ENCODE measurements at places on chromosomes 4 and X. TPM values are rescaled to one million over a fixed set of nuclear protein-coding genes. Genes with fewer than 3 reads are reported as not detected.

GRCh38 chr4:105068516-105068915 is 78.2 kb upstream of the TET2 start:
- no peak for DNase-seq

VSIG1 gene
- 0.36 TPM for total RNA-seq

DNA sequence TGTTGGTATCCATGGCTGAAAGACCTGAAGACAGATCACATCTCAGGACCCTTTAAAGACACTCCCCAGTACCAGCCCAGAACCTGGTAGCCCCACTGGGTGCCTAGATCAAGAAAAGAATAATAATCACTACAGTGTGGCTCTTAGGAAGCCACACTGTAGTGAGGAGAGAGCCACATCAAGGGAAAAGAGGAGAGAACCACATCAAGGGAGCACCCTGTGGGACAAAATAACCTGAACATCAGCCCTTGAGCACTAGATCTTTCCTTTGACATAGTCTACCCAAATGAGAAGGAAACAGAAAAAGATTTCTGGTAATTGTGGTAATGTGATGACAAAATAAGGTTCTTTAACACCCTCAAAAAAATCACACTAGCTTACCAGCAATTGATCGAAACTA is 15.3 kb downstream of the RTL3 start:
- DNase-seq, result no peak

- DNase-seq, result peak; percentile 62
Observed at GRCh38 chrX:151694661-151695582, at the start of gene PRRG3. PRRG3 (plus strand) TSS chrX:151695458; CDS start chrX:151698815, 3,357 bp downstream.

DNA sequence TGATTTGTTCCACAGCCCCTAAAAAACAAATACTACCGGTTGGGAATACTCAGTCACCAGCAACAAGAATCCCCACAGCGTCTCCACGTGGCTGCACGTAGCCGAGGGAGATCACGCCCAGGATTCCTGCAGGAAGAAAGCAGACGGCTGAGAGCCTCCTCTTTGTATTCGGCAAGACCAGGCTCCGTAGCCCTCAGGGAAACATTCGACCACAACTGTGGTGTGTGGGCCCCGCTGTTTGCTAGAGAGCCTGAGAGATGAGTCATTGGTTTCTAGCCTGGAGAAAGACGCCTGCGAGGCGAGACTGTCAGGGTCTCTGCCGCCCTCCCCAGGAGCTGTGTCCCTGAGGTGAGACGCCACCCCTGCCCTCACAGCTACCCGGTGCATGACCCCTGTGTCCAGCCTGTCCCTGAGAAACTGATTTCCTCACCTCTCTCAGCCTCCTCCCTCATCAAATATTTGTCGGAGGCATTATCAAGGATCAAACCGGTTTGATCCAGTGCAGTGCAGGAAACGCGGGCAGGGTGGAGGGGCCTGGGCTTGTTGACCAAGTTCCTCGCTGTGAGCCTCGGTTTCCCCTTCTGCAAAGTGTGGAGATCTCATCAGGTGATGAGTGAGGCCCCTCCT is 4.7 kb upstream of the S100P start:
- DNase-seq, result peak; percentile 70

DNA sequence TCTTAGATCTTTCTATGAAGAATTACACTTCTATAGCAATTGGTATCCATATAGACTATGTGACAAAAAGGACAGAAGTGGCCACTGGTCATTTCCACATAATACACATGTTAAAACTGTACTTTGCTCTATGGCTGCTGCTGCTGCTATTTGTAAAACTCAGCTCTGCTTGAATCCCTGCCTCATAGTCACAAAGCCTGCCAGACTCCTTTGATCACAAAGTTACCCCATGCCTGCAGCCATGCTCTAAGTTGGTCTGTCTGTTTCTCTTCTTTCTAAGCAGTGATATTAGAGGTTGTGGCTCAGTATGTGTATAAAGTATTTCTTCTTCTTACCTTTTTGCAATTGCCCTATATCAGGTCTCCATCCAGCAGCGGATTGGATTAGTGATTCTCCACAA is 210.9 kb downstream of the GRID2 start:
- no peak for DNase-seq

SPATA4 gene
- not detected for total RNA-seq

GLRA3 gene
- not detected for total RNA-seq

DNA sequence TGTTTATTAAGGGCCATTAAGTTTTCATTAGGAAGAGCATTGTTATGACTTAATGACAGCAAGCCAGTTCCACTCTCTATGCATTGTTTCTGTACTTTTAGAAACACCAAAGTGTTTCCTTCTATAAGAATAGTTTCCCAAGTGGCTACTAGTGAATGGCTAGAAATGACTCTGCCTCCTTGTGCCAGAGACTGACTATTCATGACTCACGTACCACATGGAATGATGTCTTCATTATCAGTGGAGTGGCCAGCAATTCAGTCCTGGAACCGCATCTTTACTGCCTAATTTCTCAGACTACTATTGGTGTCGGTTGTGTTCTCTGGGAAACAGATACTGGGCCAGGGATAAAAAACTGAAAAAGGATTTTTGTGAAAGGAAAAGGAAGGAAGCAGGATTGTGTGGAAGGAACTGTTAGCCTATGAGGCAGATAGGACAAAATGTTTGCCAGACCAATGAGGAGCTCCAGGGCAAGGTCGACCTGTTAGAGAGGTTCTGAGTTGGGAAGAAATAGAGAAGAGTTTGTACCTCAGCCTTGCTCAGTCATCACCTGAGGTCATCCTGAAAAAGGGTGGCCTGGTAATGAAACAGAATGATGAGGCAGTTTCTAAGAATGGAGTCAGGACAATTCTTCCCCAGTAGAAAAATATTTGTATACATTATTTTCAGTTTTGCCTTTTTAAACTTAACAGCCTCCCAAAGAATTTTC is 218.6 kb downstream of the SPCS3 start:
- no peak for DNase-seq

DNA sequence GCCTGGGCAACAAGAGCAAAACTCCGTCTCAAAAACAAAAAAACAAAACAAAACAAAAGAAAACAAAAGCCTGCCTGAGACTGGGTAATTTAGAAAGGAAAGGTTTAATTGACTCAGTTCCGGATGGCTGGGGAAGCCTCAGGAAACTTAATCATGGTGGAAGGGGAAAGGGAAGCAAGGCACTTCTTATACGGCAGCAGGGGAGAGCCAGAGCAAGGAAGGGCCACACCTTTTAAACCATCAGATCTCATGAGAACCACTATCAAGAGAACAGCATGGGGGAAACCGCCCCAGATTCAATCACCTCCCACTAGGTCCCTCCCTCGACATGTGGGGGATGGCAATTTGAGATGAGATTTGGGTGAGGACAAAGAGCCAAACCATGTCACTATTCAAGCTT is 122.2 kb downstream of the UBE2K start:
- no peak for DNase-seq

- no peak for DNase-seq
Observed at GRCh38 chr4:81272671-81273070, 57.6 kb upstream of the PRKG2 start.

- no peak for DNase-seq
Observed at GRCh38 chr4:71692198-71692597, 91.7 kb downstream of the GC start.

GRCh38 chrX:137431693-137432488 is 134.0 kb upstream of the ZIC3 start:
- no peak for DNase-seq

ZGRF1 gene
- total RNA-seq, result 10.6 TPM

GRCh38 chrX:47186096-47186740 is 7.4 kb upstream of the UBA1 start:
- no peak for DNase-seq

GRCh38 chr4:32569861-32570260 is 1849.7 kb downstream of the PCDH7 start:
- no peak for DNase-seq

DNA sequence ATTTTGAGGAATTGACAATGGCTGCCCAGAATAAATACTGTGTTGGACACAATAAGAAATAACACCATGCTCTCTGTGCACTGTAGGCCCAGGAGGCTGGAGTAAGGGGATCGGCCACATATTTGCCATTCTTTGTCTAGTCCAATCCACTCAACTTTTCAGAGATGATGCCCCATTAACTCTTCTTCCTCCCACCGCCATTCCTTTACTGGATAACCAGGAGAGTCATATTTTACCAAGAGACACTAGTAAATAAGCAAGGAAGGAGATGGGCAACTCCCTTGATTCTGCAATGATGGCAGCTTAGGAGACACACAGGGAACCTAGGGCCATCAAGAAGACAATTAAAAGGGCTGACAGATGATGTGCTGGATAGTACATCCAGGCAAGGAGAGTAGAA is 87.9 kb upstream of the GPC3 start:
- DNase-seq, result no peak

VCX gene
- not detected for total RNA-seq

POU3F4 gene
- total RNA-seq, result not detected

CT45A2 gene
- not detected for total RNA-seq

RAPGEF2 gene
- total RNA-seq, result 74.0 TPM

- no peak for DNase-seq
Observed at GRCh38 chr4:177938226-177938625, 496.0 kb upstream of the AGA start.

- DNase-seq, result no peak
Observed at GRCh38 chr4:159283696-159284095, 180.8 kb downstream of the RAPGEF2 start.

GRCh38 chr4:8289151-8289750 is 19.7 kb downstream of the HTRA3 start:
- DNase-seq, result peak; percentile 46

H2BW2 gene
- not detected for total RNA-seq

DNA sequence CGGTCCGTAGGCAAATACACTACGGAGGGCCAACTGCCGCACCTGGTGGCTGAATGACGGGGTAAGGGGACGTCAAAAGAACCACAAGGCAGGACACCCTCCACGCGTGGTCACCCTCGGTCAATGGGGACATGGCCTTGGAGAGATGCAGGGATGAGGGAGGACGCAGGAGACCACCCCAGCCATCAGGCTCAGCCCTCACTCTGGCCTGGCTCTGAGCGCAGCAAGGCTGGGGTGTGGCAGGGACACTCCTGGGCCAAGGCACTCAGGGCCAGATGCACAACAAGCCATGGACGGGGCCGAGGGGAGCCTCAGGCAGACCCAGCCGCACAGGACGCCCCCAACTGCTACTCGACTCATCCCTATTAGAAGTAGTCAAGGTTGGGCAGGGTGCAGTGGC is 36.5 kb downstream of the GAK start:
- DNase-seq, result no peak

DNA sequence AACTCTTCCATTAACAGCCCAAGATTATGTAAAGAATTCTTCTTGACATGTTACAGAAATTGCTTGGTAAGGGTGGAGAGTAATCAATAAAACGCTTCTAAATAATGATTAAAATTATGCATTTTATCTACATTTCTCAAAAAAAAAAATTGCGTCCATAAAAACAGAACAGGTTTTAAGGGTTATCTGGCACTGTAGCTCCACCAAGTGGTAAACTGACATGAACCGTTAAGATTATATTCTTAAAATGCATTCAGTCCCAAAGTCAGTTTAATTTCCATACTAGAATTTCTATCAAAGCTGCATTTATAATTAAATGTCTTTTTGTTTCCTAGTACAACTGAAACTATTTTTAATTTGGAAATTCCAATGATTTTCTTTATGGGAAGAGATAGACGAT is 214.0 kb upstream of the UGT8 start:
- DNase-seq, result no peak

CSAG1 gene
- not detected for total RNA-seq

DNA sequence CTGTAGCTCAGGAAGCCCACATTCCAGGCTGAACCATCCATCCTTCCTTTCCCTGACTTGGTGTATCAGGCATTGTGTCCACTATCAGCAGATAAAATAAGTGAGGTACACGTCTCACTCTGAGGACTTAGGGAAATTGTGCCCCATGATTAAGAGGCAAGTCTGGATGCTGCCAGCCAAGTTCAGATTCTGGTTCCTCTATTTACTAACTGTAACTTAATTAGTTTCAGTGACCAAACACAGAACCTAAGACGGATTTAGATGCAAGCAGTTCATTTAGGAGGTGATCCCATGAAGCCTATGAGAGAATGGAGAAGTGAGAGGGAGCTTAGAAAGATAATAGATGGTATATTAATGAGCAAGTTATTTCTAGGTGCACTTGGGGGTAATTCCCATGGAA is 56.6 kb upstream of the PACRGL start:
- DNase-seq, result no peak

- DNase-seq, result no peak
Observed at GRCh38 chrX:47244676-47245075, 11.9 kb downstream of the USP11 start.

DNA sequence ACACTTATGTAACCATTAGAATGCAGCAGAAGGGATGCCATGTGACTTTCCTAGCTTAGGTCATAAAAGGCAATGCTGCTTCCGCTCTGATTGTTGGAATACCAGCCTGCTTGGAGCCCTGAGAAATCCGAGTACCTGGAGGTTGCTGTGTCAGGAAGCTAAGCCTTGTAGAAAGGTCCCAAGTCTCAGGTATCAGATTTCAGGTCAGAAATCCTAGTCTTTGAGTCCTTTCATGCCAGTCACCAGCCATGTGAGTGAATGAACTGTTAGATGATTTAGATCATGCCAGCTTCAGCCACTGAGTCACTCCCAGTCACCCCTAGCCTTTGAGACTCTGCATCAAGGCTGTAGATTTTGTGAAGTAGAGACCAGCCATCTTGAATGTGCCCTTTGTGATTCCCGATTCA is 23.5 kb downstream of the RAP1GDS1 start:
- DNase-seq, result no peak

DNA sequence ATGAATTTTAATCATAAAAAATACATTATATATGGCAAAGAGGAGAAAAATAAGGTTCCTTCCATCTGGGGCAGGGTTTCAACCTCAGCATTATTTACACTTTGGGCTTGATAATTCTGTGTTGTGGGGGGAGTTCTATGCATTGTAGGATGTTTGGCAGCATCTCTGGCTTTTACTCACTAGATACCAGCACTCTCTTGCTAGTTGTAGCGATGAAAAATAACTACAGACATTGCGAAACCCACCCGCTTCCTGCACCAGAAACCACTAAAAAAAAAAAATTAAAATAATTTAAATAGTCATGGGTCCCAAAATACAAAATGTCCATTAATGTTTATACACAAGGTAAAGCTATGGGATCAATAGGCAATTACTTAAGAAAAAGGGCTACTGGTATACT is 52.7 kb downstream of the PPP3CA start:
- no peak for DNase-seq

DNA sequence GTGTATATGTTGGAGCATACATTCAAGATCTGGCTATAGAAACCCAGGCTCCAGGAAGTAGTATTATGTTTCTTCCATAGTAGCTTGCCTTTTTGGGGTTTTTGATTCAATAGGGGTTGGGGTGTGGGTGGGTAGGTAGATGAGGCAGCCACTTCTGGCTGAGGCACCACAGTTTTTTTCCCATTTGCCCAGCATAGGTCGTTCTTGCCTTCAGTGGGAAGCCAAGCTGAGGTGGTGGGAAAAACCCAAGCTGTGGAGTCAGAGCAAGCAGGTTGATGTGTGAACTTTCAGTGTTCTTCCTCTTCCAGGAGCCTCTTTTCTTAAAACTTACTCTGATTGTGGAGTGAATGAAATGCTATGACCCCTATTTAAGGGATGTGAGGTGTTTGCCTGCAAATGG is 67.0 kb upstream of the RPS6KA3 start:
- DNase-seq, result no peak

GRCh38 chr4:126568652-126569570 is 1063.8 kb upstream of the INTU start:
- no peak for DNase-seq
